ENCODE measurements at places on chromosomes 2 and 18.

- no peak for DNase-seq
Observed at GRCh38 chr2:84201158-84201557, 257.9 kb downstream of the SUCLG1 start.

DNA sequence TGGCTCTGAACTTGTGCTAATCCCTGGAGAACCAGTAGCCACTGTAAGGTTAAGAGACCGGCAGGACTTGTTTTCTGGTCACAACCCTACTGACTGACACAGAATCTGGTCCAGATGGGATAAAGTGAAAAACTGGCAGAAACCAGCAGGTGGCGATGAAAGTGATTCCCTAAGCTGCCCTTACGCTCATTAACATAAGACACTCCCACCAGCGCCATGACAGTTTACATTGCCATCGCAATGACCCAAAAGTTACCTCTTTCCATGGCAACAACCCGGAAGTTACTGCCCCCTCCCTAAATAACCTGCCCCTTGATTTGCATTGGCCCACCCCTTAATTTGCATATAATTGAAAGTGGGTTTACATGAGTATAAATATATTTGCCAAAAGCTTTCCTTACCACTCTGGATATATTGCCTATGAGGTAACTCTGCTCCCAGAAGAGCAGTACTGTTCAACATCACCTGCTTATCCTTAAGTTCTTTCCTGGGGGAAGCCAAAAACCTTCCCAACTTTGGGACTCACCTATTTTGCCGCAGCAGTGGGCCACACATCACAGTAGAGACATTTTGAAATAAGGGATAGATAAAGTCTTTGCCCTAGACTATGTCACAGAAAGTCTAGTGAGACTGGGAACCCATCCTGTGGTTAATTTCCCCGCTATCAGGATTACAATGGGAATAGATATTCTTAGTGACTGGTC, 35.8 kb upstream of the AFF3 start:
- DNase-seq = no peak

DNA sequence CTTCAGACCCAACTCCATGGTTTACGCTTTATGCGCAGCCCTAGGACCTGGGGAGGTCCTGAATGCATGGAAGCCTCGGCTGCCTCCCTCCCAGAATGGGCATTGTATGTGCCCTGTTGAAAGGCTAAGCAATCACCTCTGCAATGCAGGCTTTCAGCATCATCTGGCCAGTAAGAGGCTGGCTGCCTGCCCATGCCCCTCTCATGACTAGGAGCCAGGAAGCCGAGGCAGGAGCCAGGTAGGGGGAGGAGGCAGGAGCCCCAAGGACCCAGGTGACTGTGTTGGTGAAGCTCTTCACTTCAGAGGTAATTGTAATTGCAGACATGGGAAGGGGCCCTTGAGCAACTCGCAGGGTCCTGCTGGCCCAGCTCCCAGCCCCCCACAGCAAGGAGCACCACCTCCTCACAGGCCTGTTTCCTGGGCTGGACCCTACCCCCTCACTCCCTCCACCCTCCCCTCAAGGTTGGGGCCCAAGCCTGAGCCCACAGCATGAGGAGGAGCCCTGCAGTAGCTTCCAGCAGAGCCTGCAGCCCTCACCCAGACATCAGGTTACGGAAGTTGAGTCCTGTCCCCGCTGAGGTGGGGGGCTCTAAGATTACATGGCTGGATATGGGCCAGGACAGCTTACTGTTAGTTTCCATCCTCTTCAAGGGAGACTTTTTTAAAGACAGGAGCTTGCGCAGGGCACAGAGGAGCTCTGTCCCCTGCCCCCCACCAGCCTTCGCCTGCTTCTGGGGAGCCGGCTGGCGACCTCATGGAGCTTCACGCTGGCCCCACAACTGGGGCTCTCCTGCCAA, 21.9 kb downstream of the CRACDL start:
- DNase-seq = peak; percentile 51

DNA sequence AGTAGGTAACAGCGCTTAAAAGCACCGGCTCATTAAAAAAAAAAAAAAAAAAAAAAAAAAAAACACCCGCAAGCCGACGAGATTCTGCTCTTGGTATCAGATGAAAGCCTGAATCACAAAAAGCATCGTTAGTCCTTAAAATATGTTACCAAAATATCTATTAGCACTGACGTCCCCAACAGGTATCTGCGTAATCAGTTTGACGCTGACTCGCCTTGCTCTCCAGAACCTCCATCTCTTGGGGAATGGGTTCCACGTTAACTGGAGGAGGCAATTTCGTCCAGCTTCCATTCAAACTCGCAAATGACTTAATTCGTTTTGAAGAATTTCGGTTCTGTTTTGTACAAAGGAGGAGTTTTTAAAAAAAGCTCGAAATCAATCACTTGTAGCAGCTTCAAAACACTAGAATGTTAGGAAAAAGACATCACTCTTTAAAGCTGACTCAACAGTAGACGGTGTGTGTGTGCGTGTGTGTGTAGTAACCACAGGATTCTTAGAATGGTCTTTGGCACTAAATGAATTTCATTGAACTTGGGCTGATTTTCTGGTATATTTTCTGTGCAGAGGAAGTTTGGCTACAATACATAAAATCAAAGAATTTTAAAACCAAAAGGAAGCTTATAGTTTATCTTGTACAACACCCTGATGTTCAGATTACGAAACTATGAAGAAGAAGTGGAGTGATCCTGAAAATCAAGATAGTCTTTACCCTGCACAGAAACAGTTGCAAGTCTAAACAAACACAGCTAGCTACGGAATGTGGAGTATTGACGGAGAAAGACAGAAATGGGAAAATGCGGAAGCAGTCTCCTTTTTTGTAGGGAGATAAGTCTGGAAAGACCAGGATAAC, 1.1 kb upstream of the PGAP1 start:
- DNase-seq = no peak

DNA sequence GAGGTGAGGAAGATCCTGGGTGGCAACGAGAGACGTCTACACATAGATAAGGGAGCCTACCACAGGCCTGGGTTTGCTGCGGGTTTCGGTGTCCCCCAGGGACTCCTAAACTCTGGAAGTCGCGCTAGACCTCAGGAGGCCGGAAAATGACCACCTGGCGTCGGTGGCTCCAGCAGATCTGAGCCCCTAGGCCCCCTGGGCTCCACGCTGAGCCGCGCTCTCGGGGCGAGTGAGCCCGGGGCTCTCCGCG, 987 bp upstream of the DLX1 start:
- no peak for DNase-seq

GRCh38 chr2:216425008-216425787, 12.9 kb downstream of the SMARCAL1 start:
- no peak for DNase-seq

- DNase-seq = no peak
Observed at GRCh38 chr18:60746919-60747318, 374.3 kb upstream of the MC4R start.
